ENCODE measurements at places on chromosomes 1 and 21.

GRCh38 chr1:221797506-221797905 lies 55.6 kb upstream of the DUSP10 start:
- DNase-seq = no peak
- H3K27ac ChIP-seq = no peak overlapping the region
- no peaks in the 10 kb centered on the region for H3K36me3 ChIP-seq
- no peak overlapping the region for H3K4me3 ChIP-seq
- H3K4me1 ChIP-seq = no peaks in the 10 kb centered on the region

- no peaks in the 10 kb centered on the region for H3K27me3 ChIP-seq
- H3K4me3 ChIP-seq = no peak overlapping the region
- no peaks in the 10 kb centered on the region for H3K4me1 ChIP-seq
- no peak overlapping the region for H3K27ac ChIP-seq
- no peak for DNase-seq
- H3K36me3 ChIP-seq = no peaks in the 10 kb centered on the region
Observed at GRCh38 chr21:46012154-46012553, 30.6 kb downstream of the COL6A1 start.

- no peak overlapping the region for H3K4me3 ChIP-seq
- H3K27ac ChIP-seq = no peak overlapping the region
- no peak for DNase-seq
Observed at GRCh38 chr1:117128323-117129079, 7.0 kb upstream of the TRIM45 start.

GRCh38 chr1:60866917-60867531 lies 215.3 kb upstream of the NFIA start:
- no peak for DNase-seq
- H3K27ac ChIP-seq = no peak overlapping the region
- no peak overlapping the region for H3K4me3 ChIP-seq

DNA sequence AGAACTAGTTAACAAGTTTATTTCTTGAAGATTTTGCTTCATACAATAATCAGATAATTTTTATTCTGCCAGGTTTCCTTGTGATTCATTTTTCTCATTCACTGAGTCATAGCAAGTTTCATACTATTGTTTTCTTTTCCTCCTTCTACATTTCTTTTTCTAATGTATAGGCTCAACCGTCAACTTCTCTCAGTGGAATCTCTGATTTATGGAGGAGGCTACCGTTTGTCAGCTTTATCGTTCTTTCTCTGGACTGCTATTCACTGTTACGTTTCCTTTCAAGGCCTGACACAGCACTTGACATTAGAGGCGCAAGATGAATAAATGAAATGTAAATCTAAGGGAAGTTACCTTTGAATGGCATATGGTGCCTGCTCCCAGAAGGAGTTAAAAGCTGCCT lies 284.3 kb upstream of the NR5A2 start:
- no peaks in the 10 kb centered on the region for H3K27me3 ChIP-seq
- DNase-seq = no peak
- no peak overlapping the region for H3K27ac ChIP-seq
- no peak overlapping the region for H3K4me3 ChIP-seq
- H3K4me1 ChIP-seq = no peaks in the 10 kb centered on the region

GRCh38 chr1:36481771-36482723 lies 666 bp downstream of the CSF3R start:
- peaks cover 35% of the 10 kb centered on the region for H3K27me3 ChIP-seq
- no peaks in the 10 kb centered on the region for H3K4me1 ChIP-seq
- no peak for DNase-seq
- peak overlapping the region; percentile 4 for H3K4me3 ChIP-seq
- no peak overlapping the region for H3K27ac ChIP-seq
- H3K36me3 ChIP-seq = no peaks in the 10 kb centered on the region

DNA sequence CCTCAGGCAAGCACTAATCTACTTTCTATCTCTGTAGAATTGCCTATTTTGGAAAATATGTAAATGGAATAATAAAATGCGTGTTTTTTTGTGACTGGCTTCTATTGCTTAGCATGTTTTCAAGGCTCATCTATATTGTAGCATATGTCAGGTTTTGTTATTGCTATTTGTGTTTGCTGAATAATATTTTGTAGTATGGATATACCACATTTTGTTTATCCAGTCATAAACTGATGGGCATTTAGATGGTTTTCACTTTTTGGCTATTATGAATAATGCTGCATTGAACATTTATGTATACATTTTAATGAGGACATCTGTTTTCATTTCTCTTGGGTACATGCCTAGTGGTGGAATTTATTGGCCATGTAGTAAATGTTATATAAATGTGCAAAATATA lies 183.3 kb upstream of the ZP4 start:
- H3K4me1 ChIP-seq = no peaks in the 10 kb centered on the region
- DNase-seq = no peak
- no peak overlapping the region for H3K27ac ChIP-seq
- H3K36me3 ChIP-seq = no peaks in the 10 kb centered on the region
- no peak overlapping the region for H3K4me3 ChIP-seq

- no peak overlapping the region for H3K27ac ChIP-seq
- no peaks in the 10 kb centered on the region for H3K36me3 ChIP-seq
- DNase-seq = no peak
- H3K4me3 ChIP-seq = no peak overlapping the region
- H3K4me1 ChIP-seq = peaks cover 46% of the 10 kb centered on the region
- no peaks in the 10 kb centered on the region for H3K27me3 ChIP-seq
Observed at GRCh38 chr1:40312238-40313205, 4.6 kb downstream of the COL9A2 start.

DNA sequence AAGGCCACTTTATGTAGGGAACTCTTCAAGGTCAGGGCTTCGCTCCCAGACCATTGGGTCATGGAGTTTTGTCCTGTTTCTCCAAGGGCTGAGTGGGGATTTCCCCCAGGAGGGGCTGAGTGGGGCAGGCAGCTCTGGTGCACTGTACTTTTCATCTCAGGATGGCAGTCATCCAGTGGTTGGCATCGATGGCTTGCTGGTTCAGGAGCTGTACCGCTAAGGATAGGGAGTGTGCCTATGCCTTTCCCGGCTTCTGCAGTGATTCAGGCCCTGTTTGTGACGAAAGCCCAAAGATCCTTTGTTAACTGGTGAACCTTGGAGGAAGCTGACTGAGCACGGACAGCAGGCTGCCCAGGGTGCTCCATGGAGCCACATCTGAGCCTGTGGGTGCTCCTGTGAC lies 100.1 kb upstream of the GADD45A start:
- no peak overlapping the region for H3K4me3 ChIP-seq
- no peaks in the 10 kb centered on the region for H3K4me1 ChIP-seq
- H3K27me3 ChIP-seq = no peaks in the 10 kb centered on the region
- peak; percentile 76 for DNase-seq
- peak overlapping the region; percentile 73 for H3K27ac ChIP-seq

DNA sequence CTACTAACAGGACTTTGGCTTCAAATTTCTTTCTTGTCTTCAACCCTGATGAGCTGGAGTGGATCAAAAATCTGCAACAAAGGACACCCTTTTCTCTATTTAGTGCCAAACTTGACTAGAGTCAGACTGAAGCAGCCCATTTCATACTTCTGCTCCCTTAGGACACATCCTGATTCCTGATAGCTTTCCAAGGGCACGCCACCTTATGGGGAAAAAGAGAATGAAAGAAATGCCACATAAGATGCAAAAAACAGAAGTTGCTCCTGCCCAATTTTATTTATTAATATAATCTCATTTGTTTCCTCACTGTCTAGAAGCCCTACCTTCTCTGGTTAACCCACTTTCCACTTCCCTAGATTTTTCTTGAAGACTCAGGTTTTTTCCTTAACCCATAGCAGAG lies 72.7 kb upstream of the NBPF4 start:
- H3K27ac ChIP-seq = no peak overlapping the region
- no peaks in the 10 kb centered on the region for H3K27me3 ChIP-seq
- no peak overlapping the region for H3K4me3 ChIP-seq
- H3K4me1 ChIP-seq = no peaks in the 10 kb centered on the region
- DNase-seq = no peak

DNA sequence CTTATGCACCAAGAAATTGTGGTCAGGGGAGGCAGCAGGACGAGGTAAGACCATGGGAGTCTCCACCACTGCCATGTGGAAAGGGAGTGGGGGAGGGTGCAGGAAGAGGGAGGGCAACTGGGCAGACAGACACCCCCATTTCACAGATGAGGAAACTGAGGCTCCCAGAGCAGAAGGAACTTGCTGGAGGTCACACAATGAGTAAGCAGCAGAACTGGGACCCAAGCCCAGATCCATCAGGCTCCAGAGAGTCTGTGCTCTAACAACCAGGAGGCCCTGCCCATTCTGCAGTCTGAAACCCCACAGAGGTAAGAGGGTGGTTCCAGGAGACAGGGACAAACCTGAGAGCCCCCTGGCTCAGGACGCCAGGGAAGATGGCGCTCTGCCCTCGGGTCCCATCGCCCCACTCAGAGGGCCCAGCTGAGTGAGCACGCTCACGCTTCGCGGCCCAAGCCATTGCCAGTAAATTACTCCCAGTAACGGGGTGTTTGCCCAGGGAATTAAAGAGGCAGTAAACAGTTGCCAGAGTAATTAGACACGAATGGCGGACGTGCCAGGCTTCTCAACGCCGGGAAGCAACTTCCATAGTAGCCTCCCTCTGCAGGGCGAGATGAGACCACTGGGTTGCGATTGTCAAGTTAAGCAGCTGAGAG lies 59.2 kb downstream of the MATN1 start:
- no peaks in the 10 kb centered on the region for H3K27me3 ChIP-seq
- H3K4me3 ChIP-seq = no peak overlapping the region
- no peaks in the 10 kb centered on the region for H3K36me3 ChIP-seq

- no peaks in the 10 kb centered on the region for H3K27me3 ChIP-seq
- no peak for DNase-seq
- no peaks in the 10 kb centered on the region for H3K36me3 ChIP-seq
- no peak overlapping the region for H3K4me3 ChIP-seq
- no peak overlapping the region for H3K27ac ChIP-seq
- H3K4me1 ChIP-seq = no peaks in the 10 kb centered on the region
Observed at GRCh38 chr1:244381878-244382565, 69.7 kb downstream of the ADSS2 start.

DNA sequence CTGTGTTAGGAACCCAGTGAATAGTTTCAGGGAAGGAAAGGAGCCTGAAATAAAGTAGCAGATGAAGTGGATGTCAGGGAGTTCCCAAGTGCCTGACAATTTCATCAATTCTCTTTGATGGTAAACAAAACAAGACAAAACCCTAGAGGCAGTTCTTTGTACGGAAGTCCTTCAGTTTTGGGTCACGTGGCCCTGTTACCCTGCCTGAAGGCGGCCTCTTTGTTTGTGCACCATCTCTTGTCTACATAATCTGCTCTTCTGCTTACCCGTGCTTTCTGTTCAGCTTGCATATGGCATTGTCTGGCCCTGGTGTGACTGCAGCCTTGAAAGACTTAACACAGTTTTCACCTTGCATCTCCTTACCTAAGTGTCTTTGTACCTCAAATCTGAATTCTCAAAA lies 166.7 kb upstream of the DUSP10 start:
- no peaks in the 10 kb centered on the region for H3K27me3 ChIP-seq
- H3K4me1 ChIP-seq = no peaks in the 10 kb centered on the region
- no peak for DNase-seq
- no peaks in the 10 kb centered on the region for H3K36me3 ChIP-seq
- no peak overlapping the region for H3K4me3 ChIP-seq
- no peak overlapping the region for H3K27ac ChIP-seq

DNA sequence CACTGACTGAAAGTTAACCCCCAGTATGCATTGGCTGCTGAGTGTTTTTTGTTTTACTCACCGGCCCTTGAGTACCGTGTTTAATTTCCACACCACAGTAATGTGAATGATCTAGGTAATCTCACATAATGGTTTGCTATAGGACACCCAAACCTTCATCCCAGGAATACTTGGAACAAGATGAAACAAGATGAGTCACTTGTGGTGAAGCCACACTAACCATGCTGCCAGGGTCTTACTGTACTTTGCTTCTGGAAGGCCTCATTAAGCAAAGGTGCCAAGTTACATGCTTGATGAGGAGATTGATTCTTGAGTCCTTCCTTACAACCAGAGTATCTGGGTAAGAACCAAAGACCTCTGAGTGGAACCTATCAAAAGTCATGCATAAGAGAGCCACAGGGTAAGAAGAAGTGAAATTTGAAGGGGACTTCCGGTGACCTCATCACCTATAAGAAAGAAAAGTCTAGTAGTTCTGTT lies 163.3 kb downstream of the NRIP1 start:
- H3K27me3 ChIP-seq = no peaks in the 10 kb centered on the region
- no peaks in the 10 kb centered on the region for H3K36me3 ChIP-seq
- H3K4me3 ChIP-seq = no peak overlapping the region
- no peaks in the 10 kb centered on the region for H3K4me1 ChIP-seq

DNA sequence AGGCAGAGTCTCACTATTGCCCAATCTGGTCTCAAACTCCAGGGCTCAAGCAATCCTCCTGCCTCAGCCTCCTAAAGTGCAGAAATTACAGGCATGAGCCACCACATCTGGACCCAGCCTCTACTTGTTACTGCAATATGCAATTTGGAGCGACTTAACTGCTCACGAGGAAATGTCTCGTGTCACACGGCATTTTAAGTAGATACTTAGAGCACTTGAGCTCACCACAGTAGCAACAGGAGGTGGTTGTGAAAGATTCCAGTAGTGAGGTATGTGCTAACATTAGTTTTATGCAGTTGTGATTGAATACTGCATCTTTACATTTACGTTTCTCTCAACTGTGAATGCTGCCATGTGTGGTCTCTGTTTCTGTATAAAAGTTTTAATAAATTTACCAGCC lies 5.8 kb upstream of the NDUFV3 start:
- H3K4me3 ChIP-seq = no peak overlapping the region
- H3K27me3 ChIP-seq = no peaks in the 10 kb centered on the region
- H3K36me3 ChIP-seq = no peaks in the 10 kb centered on the region
- no peak overlapping the region for H3K27ac ChIP-seq

DNA sequence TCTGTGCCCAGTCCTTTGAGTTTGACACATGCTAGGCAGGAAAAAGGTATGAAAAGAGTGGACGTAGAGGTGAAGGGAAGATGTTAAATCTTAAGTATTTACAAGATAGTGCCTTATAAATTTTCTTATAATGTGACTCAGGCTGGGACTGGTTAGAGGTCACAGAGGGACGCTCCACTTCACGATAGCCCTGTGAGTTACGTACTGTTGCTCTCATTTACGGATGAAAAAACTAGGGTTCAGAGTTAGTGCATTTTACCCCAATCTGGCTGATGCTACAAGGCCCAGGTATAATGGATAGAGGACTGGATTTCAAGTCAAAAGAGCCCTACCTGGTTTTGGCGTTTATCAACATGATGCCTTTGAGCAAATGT lies 1.4 kb upstream of the TUT4 start:
- H3K36me3 ChIP-seq = no peaks in the 10 kb centered on the region
- DNase-seq = no peak
- peak overlapping the region; percentile 77 for H3K4me3 ChIP-seq
- H3K4me1 ChIP-seq = peaks cover 9% of the 10 kb centered on the region
- H3K27me3 ChIP-seq = no peaks in the 10 kb centered on the region

DNA sequence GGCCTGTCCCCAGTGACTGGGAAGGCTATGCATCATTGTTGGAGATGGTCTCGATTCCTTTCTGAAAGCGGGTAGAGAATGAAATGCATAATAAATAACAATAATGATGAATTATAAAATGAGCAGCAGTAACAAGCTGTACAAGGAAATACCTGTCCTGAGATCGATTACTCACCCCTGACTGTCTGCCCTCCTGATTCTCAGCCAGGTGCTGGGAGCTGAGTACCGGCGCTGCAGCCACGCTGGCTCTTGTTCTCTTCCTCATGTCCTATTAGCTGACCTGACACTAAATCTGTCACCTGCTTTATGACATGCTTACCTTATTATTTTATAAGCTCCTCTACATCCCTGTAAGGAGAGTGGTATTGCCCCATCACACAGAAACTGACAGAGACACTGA lies 3.4 kb downstream of the AGPAT3 start:
- H3K4me3 ChIP-seq = no peak overlapping the region
- no peaks in the 10 kb centered on the region for H3K27me3 ChIP-seq
- DNase-seq = no peak
- no peak overlapping the region for H3K27ac ChIP-seq
- H3K4me1 ChIP-seq = no peaks in the 10 kb centered on the region

GRCh38 chr1:109247401-109248365 lies 1.7 kb upstream of the CELSR2 start:
- no peak for DNase-seq
- H3K4me3 ChIP-seq = no peak overlapping the region
- no peaks in the 10 kb centered on the region for H3K27me3 ChIP-seq
